ENCODE measurements at places on chromosomes 7 and 10.

DNA sequence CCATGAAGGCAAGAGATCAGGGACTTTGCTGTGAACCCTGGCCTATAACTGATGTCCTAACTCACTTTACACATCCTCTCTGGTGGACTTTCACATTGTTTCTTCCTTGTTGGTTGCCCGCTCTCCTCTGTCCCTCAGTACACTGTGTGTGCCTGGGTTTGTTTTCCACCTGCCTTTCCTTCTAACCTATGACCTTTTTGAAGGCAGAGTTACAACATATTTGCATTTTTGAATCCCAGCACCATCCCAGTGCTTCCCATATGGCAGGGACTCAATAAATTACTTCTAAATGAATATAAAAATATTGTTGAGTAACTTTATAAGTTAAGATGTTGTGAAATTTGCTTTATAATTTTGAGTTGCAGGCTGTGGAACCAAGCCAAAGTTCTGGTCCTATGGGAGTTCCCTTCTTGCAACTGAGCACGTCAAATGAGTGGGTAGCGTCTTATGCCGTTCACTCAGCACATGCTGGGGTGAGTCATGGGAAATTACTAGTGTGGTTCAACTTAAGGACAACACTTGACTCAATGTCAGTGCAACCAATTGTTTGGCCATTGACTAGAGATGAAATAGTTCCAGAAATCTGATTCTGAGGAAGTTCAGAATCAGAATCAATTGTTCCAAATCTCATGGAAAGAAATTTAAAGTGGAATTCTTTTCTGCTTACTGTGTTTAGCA is 250.9 kb downstream of the TWIST1 start:
- DNase-seq = peak; percentile 98

GRCh38 chr7:46512891-46513413 is 591.9 kb upstream of the IGFBP3 start:
- no peak for DNase-seq

DNA sequence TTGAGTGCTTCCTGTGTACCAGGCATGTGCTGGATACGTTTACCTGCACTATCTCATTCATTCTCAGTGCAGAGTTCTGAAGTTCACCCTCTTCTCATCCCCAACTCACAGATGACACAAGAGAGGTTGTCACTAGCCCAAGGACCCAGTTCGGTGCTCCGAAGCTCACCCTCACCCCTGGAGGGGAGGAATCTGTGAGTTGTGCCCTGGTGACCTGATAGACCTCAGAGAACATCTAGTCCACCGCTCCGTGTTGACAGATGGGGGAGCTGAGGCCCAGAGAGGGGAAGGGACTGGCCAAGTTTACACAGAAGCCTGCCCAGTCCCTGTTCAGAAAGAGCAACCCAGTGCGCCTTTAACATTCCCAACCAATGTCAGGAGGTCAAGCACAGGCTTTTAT is 44.8 kb upstream of the EMX2 start:
- no peak for DNase-seq

DNA sequence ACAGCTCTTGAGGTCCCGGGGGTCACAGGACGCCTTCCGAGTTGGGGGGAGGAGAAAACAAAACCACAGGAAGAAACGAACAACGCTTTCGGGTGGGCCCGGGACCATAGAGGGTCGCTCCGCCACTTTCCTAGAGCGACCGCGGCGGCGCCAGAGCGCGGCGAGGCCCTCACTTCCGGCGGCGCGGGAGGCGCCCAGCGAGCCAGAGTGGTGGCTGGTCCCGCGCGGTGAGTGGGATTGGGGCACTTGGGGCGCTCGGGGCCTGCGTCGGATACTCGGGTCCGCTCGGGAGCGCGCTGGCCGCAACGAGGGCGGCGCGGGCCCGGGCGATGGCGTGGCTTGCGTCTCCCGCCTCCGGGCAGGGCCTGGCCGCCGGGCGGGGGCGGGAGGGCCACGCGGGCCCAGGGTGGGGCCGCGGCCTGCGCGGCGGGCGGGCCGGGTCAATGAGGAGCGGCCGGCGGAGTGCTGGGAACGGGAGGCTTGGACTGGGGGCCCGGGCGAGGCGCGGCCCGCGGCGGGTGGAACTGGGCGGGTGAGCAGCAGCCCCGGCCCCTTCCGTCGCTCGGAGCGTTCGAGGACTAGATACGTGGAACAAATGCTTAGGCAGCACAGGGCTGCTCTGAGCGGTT is at the start of gene ZNF22:
Gene ZNF22, plus strand, starts transcription at position 172 of the 629 bp plus-strand sequence. CDS start 2,446 bp downstream, outside the sequence.
- peak; percentile 62 for DNase-seq

DNA sequence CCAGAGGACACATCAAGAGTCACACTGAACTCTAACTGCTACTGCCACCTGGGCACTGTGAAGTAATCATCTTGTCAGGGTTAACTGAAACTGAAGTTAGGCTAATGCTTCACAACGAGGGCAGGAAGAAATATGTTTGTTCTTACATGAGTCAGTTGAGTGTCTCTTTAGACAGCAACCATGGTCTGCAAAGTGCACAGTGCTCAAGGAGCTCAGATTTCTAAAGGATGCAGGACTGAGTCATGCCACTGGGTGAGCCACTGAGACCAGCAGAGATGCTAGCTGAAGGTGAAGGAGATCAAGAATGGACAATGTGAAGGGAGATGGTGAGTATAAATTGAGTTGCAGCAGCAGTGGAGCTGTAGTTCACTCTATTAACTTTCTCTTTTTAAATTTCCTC is 76.0 kb upstream of the CTTNBP2 start:
- no peak for DNase-seq

- DNase-seq = no peak
Measured at GRCh38 chr10:122078965-122079795, 90.2 kb downstream of the TACC2 start.

- peak; percentile 67 for DNase-seq
Measured at GRCh38 chr10:110498087-110498981, 627 bp downstream of the DUSP5 start.
